T-helper 2 cell treated with Interferon-gamma antibody and Interleukin-4, amounts not matched to agents 100 ng/mL and 5 ng/mL, for 36 hours (primary cell): ENCODE measurements at places on chromosomes 2 and 18. TPM values are rescaled to one million over a fixed set of nuclear protein-coding genes. Genes with fewer than 3 reads are reported as not detected.

Gene NBEAL1
- 10.4 and 10.7 TPM in 2 replicates for total RNA-seq

Gene AAK1
- 111 and 113 TPM in 2 replicates for total RNA-seq

Gene ELOA2
- total RNA-seq: not detected in 2 replicates

Gene FSHR
- not detected in 2 replicates for total RNA-seq

Gene ASTL
- total RNA-seq: 0.45 TPM in 1 of 2 replicates, not detected in the other

Gene ANKRD30BL
- not detected in 2 replicates for total RNA-seq

Gene CD302
- 0.27 and 0.34 TPM in 2 replicates for total RNA-seq

Gene CDH19
- total RNA-seq: not detected in 2 replicates

Gene CCDC121
- total RNA-seq: 1.1 and 1.2 TPM in 2 replicates

Gene PDIA6
- 188 and 190 TPM in 2 replicates for total RNA-seq

Gene TUBB8B
- not detected in 2 replicates for total RNA-seq

Gene SCN7A
- not detected in 2 replicates for total RNA-seq

Gene STEAP3
- total RNA-seq: 0.09 and 0.27 TPM in 2 replicates

Gene SNED1
- 29.1 and 29.8 TPM in 2 replicates for total RNA-seq

Gene MCFD2
- 46.2 and 47.8 TPM in 2 replicates for total RNA-seq

Gene NAT8
- total RNA-seq: not detected in 2 replicates
